Fibroblast of villous mesenchyme (primary cell): ENCODE measurements at places on chromosomes 1 and 21.

GRCh38 chr1:29716306-29716705 is 480.0 kb downstream of the PTPRU start:
- DNase-seq, result no peak

DNA sequence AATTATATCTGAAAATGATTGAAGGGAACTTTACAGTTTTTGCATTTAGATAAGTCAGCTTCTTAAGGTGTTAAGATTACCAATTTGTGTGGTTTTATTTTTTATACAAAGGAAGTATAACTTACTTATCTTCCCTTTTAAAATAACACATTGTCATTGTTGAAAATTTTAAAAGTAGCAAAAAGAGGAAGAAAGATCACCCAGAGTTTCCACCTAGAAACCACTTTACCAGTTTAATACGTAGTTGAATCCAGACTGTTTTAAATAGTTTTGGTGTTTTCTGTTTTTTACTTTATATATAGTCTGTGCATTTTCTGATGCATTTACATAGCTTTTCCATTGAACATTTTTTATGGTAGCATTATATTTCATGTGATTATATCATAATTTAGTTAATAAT is 6.1 kb downstream of the CCDC18 start:
- no peak for DNase-seq

DNA sequence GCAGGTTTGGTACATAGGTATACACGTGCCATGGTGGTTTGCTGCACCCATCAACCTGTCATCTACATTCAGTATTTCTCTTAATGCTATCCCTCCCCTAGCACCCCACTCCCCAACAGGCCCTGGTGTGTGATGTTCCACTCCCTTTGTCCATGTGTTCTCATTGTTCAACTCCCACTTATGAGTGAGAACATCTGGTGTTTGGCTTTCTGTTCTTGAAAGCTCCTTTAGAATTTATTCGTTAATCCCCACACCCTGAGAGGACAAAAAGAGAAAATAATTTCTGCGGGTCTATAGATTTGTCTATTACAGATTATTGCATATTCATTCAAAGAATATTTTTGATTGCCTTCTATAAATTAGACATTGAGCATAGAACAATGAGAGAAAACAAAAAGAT is 455.5 kb downstream of the PLPP3 start:
- DNase-seq, result no peak

- DNase-seq, result no peak
Observed at GRCh38 chr1:6491480-6491962, at the start of gene PLEKHG5. PLEKHG5 (minus strand) TSS chr1:6491667; CDS start chr1:6477571, 14,096 bp downstream.

DNA sequence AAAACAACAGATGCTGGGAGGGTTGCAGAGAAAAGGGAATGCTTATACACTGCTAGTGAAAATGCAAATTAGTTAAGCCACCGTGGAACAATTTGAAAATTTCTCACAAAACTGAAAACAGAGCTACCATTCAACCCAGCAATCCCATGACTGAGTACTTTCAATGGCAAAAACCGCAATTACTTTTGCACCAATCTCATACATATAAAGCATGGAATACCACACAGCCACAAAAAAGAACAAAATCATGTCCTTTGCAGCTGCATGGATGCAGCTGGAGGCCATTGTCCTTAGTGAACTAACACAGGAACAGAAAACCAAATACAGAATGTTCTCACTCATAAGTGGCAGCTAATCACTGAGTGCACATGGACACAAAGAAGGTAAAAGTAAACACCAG is 6.3 kb upstream of the OR2T8 start:
- no peak for DNase-seq

GRCh38 chr1:213326281-213327016 is 275.4 kb downstream of the RPS6KC1 start:
- DNase-seq, result no peak

GRCh38 chr1:9482816-9483572 is 56.3 kb upstream of the SLC25A33 start:
- no peak for DNase-seq

DNA sequence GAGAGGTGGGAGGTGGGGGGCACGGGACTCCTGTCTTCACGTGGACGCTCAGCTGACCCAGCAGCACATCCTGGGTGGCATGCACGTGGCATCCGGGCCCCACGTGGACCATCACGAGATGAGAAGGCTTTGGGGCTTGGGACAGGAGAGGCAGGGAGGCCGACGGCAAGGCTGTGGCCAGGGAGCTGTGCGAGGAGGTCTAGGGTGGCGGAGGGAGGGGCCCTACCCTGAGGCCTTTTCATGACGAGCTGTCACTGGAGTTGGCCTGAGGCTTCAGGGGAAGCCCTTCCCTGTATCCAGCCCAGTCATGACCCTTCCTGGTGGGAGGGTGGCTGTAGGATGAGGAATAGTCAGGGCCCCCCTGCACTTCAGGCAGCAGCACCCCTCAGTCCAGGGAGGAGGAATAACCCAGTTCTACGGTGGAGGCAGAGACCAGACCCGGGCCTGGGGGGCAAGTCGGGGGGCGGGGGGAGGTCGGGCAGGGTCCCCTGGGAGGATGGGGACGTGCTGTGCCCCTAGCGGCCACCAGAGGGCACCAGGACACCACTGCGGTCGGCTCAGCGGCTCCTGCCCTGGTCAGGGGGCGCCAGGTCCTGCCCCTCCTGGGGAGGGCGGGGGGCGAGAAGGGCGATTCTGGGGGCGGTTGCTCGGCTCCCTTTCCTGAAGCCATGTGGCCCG is 2.0 kb upstream of the PERM1 start:
- no peak for DNase-seq

DNA sequence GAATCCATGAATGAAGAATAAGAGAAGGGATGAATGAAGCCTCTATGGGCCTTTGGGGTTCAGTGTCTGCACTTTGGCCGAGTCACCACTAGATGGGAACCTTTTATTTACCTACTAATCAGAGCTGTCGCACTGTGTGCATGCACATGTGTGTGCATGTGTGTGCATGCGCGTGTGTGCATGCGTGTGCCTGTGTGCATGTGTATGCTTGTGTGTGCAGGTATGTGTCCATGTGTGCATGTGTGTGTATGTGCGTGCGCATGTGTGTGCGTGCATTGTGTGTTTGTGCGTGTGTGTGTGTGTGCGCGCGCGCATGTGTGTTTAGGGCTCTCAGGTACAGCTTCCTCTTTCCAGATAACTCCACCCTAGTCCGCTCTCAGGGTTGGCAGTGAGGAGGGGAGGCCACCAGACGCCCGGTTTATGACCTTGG is 20.4 kb upstream of the UBXN10 start:
- no peak for DNase-seq

DNA sequence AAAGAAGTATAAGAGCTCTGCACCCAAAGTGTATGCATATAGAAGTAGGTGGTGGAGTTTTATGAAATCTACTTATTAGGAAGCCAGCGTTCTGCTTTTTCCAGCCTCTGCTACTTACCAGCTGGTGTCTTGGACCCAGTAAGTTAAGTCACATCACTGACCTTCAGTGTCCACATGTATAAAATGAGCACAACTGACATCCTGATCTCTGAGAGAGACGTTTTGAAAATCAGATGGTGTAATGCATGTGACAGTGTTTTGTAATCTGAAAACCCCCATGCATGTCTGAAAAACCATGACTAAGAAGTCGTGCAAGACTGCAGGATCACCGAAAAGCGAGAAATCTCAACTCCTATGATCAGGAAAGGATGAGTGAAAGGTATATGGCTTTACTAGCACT is 2.0 kb downstream of the CR1 start:
- DNase-seq, result no peak

DNA sequence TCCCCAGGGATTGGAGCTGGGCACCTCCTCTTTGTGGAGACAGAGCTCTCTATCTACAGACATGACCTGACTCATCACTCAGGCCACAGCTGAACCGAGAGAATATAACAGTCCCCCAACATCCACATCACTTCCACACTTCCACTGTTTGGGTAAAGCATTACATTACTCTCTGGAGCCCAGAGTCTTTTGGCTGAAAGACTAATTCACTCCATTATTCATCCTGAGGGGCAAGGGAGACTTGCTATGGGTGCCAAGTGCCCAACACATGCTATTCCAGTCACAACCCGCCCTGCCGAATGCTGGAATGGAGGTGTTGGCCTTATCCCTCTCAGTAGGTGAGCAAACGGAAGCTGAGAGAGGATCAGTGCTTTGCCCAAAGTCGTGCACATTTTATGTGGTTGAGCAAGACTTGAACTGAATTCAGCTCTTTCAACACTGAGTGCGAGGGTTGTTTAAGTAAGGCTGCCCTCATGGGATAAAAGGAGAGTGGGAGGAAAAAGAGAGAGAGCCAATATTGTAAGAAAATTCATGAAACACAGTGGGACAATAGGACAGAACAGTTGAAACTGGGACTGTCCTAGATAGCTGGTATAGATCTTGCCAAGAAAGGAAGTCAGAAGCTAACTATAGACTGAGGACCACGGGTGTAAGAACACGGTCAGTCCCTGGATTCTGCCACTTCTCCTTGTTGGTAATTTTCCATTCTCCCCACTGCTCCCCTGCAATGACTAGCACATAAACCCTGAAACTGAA is 13.5 kb upstream of the CHI3L1 start:
- peak; percentile 92 for DNase-seq

DNA sequence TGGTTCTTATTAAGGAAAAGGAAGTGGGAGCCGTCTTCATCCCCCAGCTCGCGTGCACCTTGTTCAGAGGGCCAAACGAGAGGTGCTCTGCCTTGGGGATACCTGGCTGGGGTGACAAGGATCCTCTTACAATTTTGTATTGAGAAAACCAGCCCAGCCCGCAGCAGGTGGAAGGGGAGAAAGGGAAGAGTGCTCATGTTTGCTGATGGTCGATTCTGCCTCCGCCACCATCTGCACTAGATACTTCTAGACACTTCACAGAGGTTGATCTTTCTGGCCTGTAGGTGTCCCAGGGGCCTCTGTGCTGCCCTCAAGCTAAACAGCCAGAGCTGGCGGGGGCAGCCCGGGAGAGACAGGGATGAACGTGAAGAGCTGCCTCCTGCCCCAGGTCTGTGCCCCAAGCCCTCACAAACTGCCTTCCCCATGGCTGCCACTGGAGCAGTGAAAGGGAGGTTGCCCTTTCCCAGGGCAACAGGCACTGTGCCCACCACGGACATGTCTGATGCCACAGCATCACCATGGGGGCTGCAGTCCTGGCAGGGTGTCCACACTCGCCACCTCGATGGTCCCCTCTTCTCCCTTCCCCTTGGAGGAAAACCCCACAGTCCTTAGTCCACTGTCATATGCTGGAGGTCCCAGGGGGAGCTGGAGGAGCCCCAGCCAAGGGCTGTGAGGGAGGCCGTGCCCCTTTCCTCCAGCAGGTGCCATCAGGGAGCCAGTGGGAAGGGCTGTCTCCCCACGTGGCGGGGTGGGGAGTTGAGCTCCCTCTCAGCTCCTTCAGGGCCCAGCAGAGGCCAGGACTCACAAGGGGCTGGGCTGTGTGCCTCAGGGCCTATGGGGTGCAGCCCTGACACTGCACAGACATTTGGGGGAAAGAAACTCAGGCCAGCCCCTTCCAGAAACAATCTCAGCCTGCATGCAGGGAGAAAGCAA is 8.1 kb downstream of the ADPRS start:
- no peak for DNase-seq

- DNase-seq, result peak; percentile 45
Observed at GRCh38 chr1:217712925-217713597, 81.9 kb downstream of the SPATA17 start.

DNA sequence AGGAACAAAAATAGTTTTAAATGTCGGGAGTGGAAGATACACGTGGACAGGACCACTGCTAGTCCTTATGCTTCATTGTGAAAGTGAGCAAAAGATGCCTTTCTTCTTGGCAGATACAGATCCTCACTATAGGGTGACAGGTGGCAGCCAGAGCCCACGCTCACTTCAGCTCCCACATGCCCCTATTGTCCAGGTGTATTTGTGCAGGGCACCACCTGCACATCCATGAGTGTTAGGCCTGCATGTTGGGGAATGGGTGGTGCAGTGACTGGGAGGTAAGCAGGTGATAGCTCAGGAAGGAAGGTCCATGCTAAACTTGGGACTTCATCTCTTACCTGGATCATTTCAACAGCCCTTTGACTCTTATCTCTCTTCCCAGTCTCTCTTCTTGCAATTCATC is 27.4 kb downstream of the SLC5A9 start:
- no peak for DNase-seq

GRCh38 chr1:170162459-170163246 is 16.9 kb downstream of the NTMT2 start:
- peak; percentile 89 for DNase-seq

DNA sequence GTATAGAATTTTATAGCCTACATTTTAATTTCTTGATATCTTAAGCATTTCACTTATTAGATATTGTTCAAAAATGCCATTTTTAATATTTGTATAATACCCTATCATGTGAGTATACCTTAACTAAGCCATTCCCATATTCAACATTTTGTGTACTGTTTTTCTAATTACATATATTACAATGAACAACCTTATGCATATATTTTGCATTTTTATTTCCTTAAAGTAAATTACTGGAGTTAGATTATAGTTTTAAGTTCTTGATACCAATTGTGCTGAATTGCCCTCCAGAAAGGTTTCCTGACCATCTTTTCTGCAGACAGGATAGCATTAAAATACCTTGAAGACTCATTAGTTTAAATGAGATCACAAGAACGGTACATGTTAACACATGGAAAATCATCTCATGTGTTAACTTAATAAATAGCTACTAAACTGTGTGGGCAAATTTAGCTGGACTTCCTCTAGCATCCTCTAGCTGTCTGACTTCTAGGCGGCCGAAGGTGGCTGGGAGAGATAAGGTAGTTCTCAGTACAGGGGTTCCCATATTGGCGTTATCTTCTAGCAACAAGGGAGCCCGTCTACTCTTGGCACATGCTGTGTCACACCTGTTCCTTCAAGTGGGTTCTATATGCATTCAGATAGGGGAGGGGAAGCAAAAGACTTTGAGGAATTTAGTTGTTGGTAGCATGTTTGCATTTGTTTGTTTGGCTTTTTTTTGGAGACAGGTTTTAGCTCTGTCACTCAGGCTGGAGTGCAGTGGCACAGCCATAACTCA is 8.9 kb downstream of the DCLRE1B start:
- no peak for DNase-seq

DNA sequence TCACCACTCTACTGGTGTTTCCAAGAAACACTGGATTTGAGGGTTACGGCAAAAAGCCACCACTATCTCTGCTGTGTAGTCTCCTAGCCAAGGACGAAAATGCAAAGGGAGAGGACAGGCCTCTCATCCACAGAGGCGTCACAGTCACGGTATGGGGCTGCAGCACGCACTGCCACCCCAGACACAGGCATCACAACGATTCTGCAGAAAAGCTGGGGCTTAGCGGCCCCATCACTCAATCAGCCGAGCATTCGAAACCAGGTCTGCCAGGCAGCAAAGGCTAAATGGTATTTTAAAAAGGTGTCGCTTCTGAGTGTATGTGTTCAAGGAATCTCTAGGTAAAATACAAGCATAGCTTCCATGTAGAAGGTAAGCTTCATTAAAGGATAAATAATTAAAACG is 1.4 kb downstream of the RIPK4 start:
- DNase-seq, result no peak

- DNase-seq, result peak; percentile 34
Observed at GRCh38 chr1:32307324-32307723, 15.4 kb downstream of the HDAC1 start.
